ENCODE measurements at places on chromosomes 2 and 18.
A peak's percentile ranks its signal among the peaks of the same experiment; 100 is the strongest.

- no peak for DNase-seq
These were observed 7.5 kb upstream of the BCL11A start for GRCh38 chr2:60560734-60561644.

DNA sequence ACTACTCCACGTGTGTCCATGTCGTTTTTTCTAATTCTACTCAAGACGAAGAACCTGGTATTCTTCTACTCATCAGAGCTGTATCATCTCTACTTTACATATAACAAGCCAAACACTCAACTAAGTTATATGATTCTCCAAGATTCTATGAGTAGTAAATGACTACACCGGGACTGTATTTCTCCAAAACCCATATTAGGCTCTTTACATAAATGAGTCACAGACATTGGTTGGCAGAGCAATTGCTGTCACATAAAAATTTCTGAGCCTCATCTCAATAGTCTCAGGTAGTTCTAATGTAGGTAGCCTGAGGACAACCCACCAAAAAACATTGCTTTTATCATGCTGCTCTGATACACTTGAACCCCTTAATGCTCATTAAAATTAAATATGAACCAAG lies 1092.3 kb upstream of the NXPH2 start:
- DNase-seq: no peak

- DNase-seq: no peak
These were observed 13.7 kb downstream of the TET3 start for GRCh38 chr2:73998451-73998850.

DNA sequence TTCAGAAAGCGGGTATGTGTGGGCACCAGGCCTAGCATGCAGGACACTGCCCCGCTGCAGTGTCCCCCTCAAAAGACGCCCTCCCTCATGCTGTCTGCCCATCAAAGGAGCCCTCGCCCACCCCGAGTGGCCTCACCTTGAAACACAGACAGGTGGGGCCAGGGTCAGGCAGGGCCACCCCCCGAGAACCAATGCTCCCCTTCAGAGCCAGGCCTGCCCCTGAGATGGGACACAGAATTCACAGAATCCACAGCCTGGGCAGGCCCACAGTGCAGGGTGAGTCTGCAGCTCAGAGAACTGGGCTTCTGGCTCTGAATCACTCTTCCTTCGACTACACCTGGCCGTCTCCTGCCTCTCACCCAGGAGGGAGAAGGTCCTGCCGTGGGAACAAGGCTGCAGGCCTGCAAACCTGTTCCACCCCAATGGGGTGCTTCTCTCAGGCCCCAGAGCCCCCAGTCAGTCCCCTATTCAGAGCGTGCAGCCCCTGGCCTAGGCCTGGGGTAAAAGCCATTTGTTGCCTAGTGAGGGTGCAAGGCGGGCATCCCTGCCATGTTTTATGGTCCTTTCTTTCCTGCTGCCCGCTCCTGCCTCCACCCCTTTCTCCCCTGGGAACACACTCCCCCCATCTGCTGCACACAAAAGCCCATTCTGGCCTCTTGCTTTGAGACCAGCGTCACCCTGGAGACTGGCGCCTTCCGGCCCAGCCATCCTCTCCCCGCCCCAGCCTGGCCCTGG lies 11.3 kb upstream of the ARHGEF4 start:
- DNase-seq: no peak

DNA sequence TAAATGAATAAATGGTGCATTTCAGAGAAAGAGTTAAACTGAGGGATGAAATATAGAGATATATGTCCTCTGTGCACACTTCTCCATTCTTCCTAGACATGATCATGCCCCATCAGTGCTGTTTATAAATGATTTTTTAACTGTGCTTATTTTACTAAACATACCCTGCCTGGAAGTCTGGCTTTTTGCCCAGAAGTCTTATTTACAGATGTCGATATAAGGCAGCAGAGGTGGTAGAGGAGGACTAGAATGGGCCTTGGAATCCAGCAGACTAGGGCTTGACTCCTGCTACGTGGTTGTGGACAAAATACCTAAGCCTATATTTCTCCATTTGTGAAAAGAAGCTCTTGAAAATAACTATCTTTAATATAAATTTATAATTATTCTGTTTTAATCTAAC lies 355.5 kb downstream of the RAD51AP2 start:
- DNase-seq: no peak

DNA sequence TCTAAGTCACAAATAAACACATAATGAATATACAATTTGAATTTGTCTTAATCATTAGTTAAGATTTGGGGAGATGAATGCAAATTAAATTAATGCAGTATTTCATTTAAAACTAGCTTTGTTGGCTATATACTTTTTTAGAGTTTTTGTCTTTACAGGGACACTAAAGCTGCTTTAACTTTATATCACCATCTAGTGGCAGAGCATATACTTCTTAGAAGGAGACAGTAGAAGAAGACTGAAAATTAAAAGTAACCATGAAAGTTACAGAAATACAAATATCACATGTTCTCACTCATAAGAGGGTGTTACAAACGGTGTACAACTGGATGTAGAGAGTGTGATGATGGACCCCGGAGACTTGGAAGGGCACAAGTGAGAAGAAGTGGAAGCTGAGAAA lies 268.3 kb upstream of the NETO1 start:
- DNase-seq: peak; percentile 36

DNA sequence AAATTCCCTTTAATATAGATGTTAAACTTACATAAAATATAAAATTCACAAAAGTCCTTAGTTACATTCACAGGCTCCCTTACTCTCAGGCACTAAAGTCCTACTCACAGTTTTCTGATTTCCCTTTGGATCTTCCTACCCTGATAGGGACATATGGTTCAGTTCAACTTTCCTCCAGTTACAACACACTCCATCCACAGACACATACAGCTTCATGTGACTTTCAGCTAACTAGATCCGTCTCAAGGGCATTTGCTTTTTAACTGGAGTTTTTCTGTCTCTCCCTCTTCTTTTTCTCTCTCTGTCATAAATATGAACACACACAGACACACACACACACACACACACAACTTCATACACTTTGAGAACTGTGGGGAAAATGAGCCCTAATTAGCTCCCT lies 419.2 kb downstream of the LRP1B start:
- DNase-seq: no peak

- DNase-seq: no peak
These were observed 49.4 kb downstream of the HNMT start for GRCh38 chr2:138013639-138014038.

DNA sequence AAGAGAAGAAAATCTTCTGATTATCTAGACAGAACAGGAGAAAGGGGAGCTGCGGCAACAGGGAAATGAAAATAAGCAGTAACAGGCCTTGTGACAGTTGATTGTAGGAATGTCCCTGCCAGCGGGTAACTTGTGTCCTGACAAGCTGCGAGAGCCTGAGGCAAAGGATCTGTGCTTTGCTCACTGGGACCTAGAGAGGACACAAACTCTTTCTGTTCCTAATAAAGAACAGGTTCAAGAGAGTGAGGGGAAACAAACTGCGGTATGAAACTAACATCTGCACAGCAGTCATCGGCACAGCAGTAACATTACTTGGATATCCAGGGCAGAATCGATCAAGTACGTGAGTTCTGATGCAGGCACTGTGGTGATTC lies 103.7 kb upstream of the THOC1 start:
- DNase-seq: no peak

- DNase-seq: no peak
These were observed 4.6 kb upstream of the UGT1A5 start for GRCh38 chr2:233707940-233708644.

DNA sequence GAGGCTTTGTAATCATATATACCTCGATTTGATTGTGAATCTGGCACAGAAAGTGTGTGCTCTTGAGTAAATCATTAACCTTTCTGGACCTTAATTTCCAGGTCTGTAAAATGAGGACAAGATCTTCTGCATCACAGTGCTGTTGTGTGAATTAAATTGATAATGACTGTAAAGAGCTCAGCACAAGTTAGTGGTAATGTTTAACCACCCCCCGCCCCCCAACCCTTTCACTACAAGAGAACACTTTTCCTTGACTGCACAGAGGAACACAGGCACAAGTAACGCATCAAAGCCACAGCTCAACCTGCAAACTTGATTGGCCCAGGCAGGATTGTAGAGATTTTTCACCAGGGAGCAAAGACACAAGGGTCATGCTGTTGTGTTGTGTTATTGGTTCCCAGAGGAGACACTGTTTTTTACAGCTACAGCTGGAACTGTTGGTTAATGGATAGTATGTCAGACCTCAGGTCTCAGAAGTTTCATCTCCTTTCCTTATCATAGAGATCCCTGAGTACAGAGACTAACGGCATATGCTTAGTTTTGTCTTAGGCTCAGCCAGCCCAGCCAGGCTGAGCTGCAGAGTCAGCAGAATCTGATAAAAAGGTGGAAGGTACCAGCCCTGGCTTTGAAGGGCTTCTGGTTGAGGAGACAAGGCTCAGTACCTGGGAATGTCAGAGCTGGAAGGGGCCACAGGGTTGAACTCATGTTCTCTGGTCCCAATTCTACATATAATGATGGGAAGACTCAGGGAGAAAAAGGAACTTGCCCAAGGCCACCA lies 10.6 kb downstream of the SETBP1 start:
- no peak for DNase-seq

DNA sequence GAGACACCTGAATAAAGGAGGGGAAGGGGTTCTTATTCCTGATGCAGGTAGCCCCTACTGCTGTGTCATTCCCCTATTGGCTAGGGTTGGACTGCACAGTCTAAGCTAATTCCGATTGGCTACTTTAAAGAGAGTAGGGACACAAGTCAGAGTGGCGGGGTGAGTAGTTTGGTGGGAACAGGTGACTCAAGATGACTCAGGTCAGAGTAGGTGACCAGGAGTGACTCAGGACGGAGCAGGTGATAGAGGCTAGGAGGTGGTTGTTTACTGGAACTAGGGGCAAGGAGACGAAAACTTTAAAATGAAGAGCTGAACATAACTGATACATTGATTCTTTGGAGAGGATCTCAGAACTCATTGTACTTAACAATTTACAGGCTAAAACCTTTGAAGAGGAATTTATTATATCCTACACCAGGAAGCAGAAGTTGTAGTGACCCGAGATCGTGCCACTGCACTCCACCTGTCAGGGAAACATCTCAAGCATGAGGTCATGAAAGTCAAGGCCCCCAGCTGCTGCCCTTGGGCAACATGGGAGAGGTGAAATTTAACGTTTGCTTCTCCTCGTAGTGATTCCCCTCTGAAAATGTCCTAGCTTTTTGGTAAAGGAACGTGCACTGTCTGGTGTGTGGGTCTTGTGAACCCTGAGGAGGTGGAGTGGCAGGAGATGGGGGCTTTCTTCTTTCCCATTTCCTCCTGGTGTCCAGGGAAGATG lies 4.5 kb upstream of the CYP27A1 start:
- DNase-seq: no peak

- DNase-seq: no peak
These were observed 469.8 kb upstream of the ZEB2 start for GRCh38 chr2:144989579-144990270.

- DNase-seq: no peak
These were observed 194.0 kb downstream of the BABAM2 start for GRCh38 chr2:28084564-28084963.

DNA sequence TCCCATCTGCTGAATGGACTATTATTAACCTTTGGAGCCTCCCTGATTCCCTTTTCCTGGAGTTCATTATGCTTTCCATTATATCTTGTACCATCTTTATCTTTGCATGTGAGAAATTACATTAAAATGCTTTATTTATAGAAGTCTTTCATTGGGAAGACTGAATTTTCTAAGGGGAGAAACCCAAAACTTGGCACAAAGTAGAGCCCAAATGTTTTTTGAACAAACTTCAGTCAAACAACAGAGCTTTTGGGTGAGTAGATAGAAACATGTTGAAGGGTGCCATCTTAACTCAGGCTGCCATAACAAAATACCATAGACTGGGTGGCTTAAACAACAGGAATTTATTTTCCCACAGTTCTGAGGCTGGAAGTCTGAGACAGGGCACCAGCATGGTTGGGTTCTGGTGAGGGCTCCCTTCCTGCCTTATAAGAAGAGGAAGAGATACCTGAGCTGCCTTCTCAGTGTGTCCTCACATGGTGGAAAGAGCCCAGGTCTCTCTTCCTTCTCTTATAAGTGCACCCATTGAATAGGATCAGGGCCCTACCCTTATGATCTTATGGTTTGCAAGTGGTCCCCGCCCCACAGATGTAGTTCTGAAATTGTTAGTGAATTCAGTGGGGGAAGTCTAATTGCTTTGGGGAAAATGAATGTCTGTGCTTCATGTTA lies 19.2 kb downstream of the RALB start:
- no peak for DNase-seq

DNA sequence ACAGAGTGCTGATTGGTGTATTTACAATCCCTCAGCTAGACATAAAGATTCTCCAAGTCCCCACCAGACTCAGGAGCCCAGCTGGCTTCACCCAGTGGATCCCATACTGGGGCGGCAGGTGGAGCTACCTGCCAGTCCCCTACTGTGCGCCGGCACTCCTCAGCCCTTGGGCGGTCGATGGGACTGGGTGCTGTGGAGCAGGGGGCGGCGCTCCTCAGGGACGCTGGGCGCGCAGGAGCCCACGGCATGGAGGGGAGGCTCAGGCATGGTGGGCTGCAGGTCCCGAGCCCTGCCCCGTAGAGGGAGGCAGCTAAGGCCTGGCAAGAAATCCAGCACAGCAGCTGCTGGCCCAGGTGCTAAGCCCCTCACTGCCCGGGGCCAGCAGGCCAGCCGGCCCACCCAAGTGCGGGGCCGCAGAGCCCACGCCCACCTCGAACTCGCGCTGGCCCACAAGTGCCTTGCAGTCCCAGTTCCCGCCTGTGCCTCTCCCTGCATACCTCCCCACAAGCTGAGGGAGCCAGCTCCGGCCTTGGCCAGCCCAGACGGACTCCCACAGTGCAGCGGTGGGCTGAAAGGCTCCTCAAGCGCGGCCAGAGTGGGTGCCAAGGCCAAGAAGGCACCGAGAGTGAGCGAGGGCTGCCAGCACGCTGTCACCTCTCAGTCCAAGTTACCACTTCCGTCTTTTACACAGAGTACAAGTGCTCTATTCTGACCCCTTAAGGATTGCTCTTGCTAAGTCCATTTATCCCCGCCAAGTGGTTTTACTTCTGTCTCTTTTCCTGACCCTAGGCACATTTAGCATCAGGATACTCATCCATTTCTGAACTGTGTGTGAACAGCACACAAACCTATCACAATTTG lies 1.7 kb upstream of the RPE start:
- DNase-seq: no peak

GRCh38 chr2:111952871-111953452 lies 54.6 kb downstream of the MERTK start:
- no peak for DNase-seq

DNA sequence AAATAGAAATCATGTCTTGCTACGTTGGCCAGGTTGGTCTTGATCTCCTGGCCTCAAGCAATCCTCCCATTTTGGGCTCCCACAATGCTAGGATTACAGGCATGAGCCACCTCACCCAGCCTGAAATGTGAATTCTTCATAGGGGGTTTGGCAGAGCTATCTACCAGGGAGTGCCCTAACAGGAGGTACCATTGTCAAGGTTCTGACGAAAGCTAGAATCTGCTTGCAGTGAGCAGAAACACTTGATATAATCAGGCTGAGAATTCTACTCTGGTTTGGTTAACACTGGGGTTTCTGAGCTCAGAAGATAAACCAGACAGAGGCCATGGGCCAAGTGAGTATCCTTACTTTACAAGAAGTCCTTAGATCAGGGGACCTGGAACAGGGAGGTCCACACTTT lies 7.2 kb upstream of the LAMA3 start:
- DNase-seq: no peak

GRCh38 chr2:119248751-119249150 lies 25.1 kb downstream of the STEAP3 start:
- DNase-seq: no peak

- no peak for DNase-seq
These were observed 67.6 kb downstream of the CRIM1 start for GRCh38 chr2:36423172-36423571.

- DNase-seq: no peak
These were observed 2.8 kb upstream of the TANC1 start for GRCh38 chr2:158965641-158966040.

GRCh38 chr2:117702098-117702497 lies 112.4 kb upstream of the DDX18 start:
- no peak for DNase-seq
